CD4-positive, alpha-beta T cell (primary cell): ENCODE measurements at places on chromosomes 1 and 21. TPM values are rescaled to one million over a fixed set of nuclear protein-coding genes. Genes with fewer than 3 reads are reported as not detected.

DNA sequence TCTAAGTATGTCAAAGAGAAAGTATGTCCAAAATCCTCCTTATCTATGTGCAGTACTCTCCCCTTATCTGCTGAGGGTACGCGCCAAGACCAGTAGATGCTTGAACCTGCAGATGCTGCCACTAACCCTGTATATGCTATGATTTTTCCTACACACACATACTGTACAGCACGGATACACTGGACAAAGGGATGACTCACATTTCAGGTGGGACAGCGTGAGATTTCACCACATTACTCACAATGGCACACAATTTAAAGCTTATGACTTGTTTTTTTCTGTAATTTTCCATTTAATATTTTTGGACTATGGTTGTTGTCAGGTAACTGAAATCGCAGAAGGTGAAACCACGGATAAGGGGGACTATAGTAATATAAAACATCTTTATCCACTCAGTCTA is 4.1 kb downstream of the ORC1 start:
- DNase-seq: no peak

DNA sequence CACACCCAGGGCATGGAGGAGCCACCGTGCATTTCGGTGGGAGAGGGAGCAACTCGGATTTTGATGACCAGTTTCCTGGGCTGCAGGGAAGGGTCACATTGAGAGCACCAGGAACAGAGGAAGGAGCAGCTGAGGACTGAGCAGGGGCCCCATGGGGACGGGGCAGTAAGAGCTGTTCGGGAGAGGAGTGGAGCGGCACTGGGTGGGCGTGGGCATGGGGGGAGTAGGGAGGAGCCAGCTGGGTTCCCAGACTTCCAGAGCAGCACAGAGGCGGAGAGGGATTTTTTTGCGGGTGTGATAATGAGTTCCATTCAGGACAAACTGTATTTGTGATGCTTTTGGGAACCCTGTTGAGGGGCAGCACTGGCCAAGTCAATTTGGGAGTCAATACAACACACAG is 17.4 kb upstream of the GPR153 start:
- no peak for DNase-seq

DNA sequence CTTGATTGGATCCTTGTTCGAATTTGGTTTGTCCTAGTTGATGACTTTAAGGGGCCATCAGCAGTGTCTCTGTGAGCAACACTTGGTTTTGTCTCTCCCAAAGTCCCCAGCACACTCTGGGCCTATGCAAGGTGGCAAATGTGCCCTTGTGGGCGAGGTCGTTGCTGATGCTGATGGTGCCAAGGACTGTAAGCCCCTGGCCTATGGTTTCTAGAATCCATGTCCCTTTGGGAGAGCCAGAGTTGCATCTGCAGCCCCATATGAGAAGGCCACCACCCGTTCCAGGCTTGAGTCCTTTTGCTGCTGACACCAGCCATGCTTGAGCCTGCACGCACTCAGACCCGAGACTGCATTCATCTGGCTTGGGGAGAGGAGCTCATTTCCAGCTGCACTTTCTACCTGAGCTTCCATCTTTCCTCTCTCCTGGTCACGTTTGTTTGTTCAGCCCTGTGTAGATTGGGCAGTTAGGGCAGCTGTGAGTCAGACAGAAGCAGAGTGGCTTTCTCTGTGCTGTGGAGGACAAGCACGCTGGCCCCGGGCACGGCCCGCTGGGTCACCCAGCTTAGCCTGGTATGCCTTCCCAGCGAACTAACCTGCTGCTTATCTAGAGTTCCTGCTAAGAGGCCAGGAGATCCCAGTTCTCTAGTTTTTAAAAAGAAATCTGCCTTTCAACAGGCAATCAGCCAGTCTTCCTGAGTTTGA is 52.1 kb upstream of the CSF3R start:
- no peak for DNase-seq

- DNase-seq: no peak
Observed at GRCh38 chr21:33897739-33898138, 17.9 kb downstream of the ATP5PO start.

DNA sequence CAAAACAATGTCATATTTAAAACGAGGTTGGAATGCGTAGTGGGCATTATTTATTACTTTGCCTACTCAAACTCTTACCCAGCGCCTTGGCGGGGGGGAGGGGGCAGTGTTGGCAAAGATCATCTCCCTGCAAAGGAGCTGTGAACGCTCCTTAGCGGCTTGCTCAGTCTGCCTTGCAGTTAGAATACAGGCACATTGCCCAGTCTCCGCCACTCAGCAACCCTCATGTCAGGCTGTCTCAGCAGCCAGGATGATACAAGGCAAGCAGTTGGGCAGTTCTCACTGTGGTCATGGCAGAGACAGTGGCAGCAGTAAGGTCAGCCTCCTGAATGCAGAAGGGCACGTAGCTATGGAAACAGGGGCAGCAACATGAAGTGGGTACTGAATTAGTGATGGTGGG is 170.4 kb upstream of the KCNK2 start:
- DNase-seq: no peak

DNA sequence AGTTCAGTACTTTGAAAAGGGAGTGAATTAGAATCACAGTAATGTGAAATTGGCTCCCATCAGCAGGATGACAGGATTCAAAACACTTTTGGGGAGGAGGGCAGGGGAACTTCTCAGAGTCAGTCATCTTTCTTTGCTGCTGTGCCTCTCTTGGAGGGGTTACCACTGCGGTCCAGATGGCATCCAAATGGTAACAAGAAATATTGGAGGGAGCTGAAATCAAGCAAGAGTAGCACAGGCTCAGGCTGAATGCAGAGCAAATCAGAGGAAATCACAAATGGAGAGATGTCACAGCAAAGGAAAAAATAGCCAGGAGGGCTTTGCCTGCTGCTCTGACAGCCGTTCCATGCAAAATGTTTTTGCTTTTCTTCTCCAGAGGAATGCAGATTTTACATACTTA is 75.0 kb upstream of the C8B start:
- DNase-seq: no peak

GRCh38 chr1:10378081-10378841 is 20.6 kb upstream of the PGD start:
- DNase-seq: peak; percentile 14

DNA sequence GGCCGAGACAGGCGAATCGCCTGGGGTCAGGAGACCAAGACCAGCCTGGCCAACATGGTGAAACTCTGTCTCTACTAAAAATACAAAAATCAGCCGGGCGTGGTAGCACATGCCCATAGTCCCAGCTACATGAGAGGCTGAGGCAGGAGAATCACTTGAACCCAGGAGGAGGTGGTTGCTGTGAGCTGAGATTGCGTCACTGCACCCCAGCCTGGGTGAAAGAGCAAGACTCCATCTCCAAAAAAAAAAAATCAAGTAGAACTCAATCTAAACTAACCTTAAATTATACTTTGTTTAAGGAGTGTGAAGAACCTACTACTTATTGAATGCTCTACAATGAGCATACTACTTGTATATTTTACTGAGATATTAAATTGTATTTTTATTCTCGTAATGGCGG is 30.5 kb upstream of the RNF186 start:
- no peak for DNase-seq

DNA sequence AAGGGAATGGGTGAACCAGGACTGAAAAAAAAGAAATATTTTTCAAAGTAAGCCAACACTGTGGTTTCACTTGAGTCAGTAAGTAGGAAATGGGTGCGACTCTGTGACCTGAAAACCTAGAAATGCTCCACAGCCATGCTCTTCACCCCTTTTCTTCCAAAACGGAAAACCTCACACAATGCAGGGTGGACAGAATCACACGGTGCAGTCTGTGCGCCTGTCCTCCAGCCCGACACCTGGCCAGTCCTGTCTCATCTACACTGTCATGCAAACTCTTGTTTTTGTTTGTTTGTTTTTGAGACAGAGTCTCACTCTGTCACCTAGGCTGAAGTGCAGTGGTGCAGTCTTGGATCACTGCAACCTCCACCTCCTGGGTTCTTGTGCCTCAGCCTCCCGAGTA is 53.3 kb downstream of the B3GALT5 start:
- no peak for DNase-seq

Gene TIAM1
- total RNA-seq: 39.8 TPM

Gene MEGF6
- total RNA-seq: 57.5 TPM
